Frontal cortex (tissue), 4 donors: ENCODE measurements at places on chromosomes 6 and 20. TPM values are rescaled to one million over a fixed set of nuclear protein-coding genes. Genes with fewer than 3 reads are reported as not detected.

Gene ISM1
- 1.6 TPM for total RNA-seq

Gene PTCRA
- not detected for total RNA-seq

Gene SOX18
- total RNA-seq, result 0.41 TPM

Gene CDS2
- 69.3 TPM for total RNA-seq

Gene PGBD1
- total RNA-seq, result 19.2 TPM

Gene WFDC12
- total RNA-seq, result not detected

Gene SIRPD
- total RNA-seq, result not detected

Gene UBE2V1
- total RNA-seq, result 20.0 TPM

Gene TFAP2B
- total RNA-seq, result not detected

Gene LRFN2
- 24.1 TPM for total RNA-seq

Gene SLC26A8
- total RNA-seq, result 5.7 TPM

Gene SDCBP2
- 3.3 TPM for total RNA-seq

Gene NRSN1
- total RNA-seq, result 22.0 TPM

Gene HLA-DRB1
- 3.7 TPM for total RNA-seq

Gene RAET1G
- total RNA-seq, result not detected

Gene LAMA4
- total RNA-seq, result 24.1 TPM

Gene CGAS
- 1.2 TPM for total RNA-seq

Gene CST5
- total RNA-seq, result not detected

Gene RIPOR2
- total RNA-seq, result 17.9 TPM

Gene MROH8
- 5.3 TPM for total RNA-seq

Gene BTN1A1
- total RNA-seq, result not detected

Gene FITM2
- total RNA-seq, result 9.8 TPM

Gene SCRT2
- total RNA-seq, result 1.6 TPM

Gene HLA-DOA
- 0.82 TPM for total RNA-seq
